ENCODE measurements at places on chromosomes 3 and 15.

- no peak for DNase-seq
Measured at GRCh38 chr3:55855311-55855710, 368.2 kb upstream of the WNT5A start.

DNA sequence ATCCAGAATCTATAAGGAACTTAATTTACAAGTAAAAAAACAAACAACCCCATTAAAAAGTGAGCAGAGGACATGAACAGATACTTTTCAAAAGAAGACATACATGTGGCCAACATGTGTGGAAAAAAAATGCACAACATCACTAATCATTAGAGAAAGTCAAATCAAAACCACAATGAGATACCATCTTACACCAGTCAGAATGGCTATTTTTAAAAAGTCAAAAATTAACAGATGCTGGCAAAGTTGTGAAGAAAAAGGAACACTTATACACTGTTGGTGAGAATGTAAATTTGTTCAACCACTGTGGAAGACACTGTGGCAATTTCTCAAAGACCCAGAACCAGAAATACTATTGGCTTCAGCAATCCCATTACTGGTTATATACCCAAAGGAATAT, 830.0 kb upstream of the ALCAM start:
- no peak for DNase-seq

GRCh38 chr3:48493203-48493501, 10.8 kb downstream of the SHISA5 start:
- DNase-seq = no peak

DNA sequence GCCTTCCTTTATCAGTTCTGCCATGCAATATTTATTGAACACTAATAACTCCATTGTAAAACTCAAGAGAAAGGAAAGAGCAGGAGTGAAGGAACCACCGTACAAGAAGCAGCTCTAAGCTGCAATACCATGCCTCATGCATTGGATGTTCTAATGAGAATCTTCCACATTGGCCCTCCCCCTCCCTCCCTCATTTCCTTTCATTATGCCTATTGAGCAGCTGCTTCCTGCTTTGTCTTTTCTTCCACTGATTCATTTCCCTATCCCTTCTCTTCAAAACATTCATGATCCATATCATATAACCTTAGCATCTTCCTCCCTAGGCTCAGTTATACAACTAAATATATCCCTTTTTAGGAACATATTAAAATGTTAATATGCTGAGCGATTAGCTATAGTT, 698.7 kb upstream of the GOLIM4 start:
- DNase-seq = no peak

DNA sequence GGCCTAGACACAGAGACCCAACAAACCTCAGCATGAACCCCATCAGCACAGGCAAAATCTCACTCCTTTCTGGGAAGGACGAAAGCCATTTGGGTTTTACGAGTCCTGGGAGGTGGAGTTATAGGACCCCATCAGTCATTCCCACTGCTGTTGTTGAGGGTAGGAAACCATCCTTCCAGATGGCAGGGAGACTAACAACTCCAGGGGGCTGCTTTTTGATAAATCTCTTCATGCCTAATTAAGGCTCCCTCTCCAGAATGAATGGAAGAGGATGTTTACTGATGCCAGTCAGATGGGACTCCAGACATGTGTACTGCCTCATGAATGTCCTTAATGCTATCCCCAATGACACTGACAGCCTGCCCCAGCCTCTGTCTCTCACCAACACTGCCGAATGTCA, 75.3 kb downstream of the ST8SIA2 start:
- DNase-seq = no peak

- DNase-seq = no peak
Measured at GRCh38 chr15:67133026-67133425, 67.6 kb downstream of the SMAD3 start.

- peak; percentile 36 for DNase-seq
Measured at GRCh38 chr3:123104550-123104949, 37.7 kb downstream of the PDIA5 start.

DNA sequence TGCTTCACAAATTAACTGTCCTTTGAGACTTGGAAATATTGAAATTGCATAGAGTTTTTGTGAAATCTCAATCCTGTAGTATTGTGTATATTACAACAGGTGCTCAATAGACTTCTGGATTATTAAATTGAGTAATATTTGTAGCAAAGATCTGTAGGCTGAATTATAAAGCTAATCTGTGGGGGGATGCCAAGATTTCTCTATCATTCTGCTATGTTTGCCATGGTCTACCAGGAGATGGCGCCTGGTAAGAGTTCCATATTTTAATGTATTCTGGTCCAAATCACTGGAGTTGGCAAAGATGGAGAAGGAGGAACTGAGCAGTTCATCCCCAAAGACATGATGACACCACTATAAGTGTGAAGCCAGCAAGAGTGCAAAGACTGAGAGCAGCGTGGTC, 340.9 kb upstream of the TPRG1 start:
- no peak for DNase-seq

DNA sequence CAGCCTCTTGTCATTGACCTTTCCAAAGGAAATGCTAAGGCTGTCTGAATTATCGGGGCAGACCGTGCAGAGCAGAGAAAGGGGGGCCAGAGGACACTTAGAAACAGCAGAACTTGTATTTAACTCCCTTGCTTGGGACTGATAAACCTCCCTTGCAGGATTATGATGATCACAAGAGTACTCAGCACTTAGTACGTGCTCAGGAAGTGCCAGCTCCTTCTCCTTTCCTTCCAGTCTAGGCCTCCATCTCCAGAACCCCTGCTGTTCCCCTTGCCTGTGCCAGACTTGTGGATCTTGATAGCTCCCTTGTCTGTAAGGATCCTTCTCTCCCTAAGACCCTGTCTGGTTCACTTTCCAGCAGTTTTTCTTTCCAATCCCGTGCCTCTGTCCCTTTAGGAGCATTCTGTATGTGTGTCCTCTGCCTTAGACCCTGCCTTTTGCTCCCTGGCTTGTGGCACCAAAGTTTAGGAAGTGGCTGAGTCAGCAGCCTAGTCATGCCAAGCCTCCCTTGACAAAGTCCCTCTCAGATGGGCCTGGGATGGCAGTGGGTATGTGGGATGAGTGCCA, 747 bp downstream of the SORD start:
- peak; percentile 14 for DNase-seq

GRCh38 chr3:50251220-50251619, 15.2 kb downstream of the GNAI2 start:
- DNase-seq = peak; percentile 52

- no peak for DNase-seq
Measured at GRCh38 chr3:129348734-129349133, 70.1 kb downstream of the HMCES start.

- DNase-seq = no peak
Measured at GRCh38 chr3:53224536-53224935, 31.3 kb downstream of the TKT start.

- no peak for DNase-seq
Measured at GRCh38 chr3:58266577-58266976, 29.0 kb downstream of the ABHD6 start.

DNA sequence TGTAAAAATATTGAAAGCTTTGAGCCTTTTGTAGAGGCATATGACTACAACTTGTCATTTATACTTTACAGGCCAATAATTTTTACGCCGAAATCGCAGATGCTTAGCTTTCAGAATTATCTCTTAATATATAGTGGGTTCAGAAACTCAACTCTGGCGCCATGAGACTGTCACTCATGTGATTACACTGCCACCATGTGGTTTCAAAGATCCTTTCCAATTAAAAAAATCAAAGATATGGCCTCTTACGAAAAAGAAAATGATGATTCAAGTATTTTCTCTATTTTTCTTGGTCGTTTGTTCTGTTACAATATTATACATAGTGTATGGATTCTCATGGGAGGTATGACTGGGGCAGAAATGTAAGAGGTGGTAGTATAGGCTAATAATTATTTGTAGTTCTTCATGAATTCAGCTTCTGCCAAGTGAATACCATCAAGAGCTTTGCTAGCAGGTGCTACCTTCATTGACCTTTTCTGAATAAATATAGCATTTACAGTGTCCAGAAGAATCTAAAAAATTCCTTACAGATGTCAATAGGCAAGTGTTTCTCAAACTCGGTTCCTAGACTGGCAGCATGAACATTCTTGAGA, 751.7 kb upstream of the GOLIM4 start:
- DNase-seq = peak; percentile 8

GRCh38 chr15:60511351-60512031, 32.5 kb upstream of the ICE2 start:
- DNase-seq = no peak

DNA sequence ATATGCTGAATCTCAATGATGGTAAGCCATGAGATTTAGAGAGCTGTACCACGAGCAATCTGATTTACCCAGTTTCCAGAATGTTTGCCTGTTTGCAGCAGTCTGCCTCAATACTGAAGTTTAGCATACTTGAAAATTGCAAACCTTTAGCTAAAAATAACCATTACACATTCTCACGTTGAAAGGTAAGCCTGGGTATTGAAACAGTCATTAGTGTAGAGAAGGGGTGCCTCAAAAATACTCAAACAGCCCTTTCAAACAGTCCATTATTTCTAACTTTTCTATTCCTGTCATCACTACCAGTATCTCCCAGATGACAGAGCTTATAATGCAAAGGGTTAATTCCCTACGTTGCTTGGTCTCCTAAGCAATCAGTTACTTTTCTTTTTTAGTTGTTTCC, 111.8 kb upstream of the MBNL1 start:
- DNase-seq = no peak

- DNase-seq = no peak
Measured at GRCh38 chr3:156981005-156981404, 154.9 kb downstream of the LEKR1 start.

GRCh38 chr15:95142531-95142930, 911.2 kb downstream of the MCTP2 start:
- DNase-seq = no peak

- peak; percentile 44 for DNase-seq
Measured at GRCh38 chr3:19702416-19703078, 231.5 kb downstream of the EFHB start.

DNA sequence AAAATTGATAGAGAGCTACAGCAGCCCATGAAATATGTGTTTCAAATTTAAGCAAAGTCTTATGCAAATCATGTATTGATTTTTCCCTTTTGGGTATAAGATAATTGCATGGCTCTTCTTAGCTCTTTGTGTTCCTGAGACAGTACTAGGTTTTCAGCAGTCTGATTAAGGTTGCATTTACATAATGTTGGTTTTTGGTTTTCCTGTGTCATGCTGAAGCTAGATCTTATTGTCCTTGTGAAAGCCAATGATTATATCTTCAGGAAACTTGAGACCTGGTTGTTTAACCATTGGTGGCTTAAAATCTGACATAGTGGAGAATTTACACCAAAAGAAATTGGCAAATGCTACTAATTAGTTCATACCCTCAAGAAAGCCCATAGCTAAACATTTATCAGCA, 392.6 kb downstream of the ZPLD1 start:
- DNase-seq = no peak

GRCh38 chr3:124829819-124830554, 57.2 kb downstream of the ITGB5 start:
- DNase-seq = no peak

- peak; percentile 80 for DNase-seq
Measured at GRCh38 chr3:10945683-10946287, 46.8 kb upstream of the SLC6A1 start.

- DNase-seq = no peak
Measured at GRCh38 chr15:101361418-101361817, 66.4 kb upstream of the SNRPA1 start.

DNA sequence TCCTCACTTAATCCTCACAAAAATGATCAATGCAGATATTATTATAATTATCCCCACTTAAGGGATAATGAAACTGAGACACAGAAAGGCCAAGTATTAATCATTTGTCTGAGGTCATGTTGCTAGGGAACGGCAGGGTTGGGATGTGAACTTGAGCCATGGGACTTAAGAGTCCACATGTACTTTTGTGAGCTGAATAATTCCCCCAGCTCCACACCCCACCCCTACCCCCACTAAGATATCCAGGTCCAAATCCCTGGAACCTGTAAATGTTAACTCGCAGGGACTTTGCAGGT, 290.5 kb upstream of the GADL1 start:
- DNase-seq = no peak

- no peak for DNase-seq
Measured at GRCh38 chr15:73442421-73442820, 543 bp upstream of the REC114 start.

GRCh38 chr3:107521469-107522059, 1.2 kb upstream of the BBX start:
- no peak for DNase-seq

GRCh38 chr15:77031376-77032050, 36.6 kb downstream of the PSTPIP1 start:
- DNase-seq = no peak

GRCh38 chr3:60772584-60772983, 478.7 kb downstream of the FHIT start:
- DNase-seq = no peak

Data from urothelium cell line (cell line).